ENCODE measurements at places on chromosomes 1 and 21.

DNA sequence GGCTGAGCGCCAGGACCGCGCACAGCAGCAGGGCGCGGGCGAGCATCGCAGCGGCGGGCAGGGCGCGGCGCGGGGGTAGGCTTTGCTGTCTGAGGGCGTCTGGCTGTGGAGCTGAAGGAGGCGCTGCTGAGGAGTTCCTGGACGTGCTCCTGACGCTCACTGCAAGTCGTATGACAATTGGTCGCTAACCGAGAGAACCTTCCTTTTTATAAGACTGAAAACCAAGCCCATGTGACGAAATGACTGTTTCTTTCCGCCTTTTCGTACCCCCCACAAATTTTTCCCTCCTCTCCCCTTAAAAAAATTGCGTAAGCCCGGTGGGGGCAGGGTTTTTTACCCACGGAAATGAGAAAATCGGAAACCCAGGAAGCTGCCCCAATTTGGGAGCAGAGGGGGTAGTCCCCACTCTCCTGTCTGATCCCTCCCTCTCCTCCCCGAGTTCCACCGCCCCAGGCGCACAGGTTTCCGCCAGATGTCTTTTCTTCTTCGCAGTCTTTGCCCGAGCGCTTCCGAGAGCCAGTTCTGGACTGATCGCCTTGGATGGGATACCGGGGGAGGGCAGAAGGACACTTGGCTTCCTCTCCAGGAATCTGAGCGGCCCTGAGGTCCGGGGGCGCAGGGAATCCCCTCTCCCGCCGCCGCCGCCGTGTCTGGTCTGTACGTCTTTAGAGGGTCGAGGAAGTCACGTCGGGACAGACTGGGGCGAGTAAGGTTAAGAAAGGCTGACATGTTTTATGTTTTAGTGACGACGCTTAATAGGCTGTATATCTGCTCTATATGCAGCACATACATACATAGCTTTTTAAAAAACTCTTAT, at the start of gene PTGS2:
Gene PTGS2, minus strand, starts transcription at position 179 of the 817 bp plus-strand sequence. Its CDS starts 133 bp downstream, at position 46.
- H3K27ac ChIP-seq: no peak within 1 kb of the TSS
- H3K4me1 ChIP-seq: peaks cover 4% of the 10 kb centered on the region
- DNase-seq: peak; percentile 88
- peak within 1 kb of the TSS; percentile 61 for H3K4me3 ChIP-seq

DNA sequence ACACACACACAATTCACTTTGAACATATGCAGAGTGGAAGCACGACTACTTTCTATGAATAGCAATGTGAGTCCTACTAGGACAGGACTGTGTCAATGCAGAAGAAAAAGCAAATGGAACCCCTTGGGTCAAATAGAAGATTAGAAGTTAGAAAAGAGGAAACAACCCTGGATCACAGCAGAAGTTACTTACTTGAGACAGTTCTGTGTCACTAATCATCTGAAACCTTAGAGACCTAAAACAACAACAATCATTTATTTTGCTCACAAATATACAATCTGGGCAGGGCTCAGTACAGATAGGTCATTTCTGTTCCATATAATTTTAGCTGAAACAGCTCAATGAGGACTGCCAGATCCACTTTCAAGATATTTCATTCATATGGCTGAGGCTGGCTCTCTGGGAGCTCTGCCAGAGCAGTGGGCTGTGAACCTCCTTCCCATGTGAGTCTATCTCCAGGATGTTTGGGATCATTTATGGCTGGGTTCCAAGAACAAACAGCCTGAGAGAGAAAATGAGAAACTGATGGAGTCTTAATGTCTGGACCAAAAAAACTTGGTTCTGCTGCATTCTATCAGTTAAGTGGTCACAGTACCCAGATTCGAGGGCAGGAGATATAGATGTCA, 42.5 kb upstream of the IL10 start:
- no peaks in the 10 kb centered on the region for H3K27me3 ChIP-seq
- H3K27ac ChIP-seq: no peak overlapping the region
- DNase-seq: no peak

DNA sequence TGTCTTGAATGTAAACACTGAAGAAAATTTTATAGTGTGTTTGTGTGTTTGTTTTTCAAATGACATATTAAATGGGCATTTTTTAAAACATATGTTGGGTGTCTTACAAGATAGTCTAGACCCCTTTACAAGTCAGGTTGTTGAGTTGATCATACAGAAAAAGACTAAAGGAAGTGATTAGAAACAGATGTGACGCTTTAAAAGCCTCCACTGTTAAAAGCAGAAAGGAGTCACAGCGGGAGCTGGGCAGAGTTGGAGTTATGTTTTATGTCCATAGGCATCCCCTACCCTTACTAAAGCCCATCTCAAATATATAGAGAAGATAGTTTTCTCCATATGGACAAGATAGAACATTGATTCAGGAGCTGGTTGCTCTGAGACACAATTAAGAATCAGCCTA, 393.9 kb downstream of the PLPP3 start:
- peaks cover 54% of the 10 kb centered on the region for H3K4me1 ChIP-seq
- DNase-seq: peak; percentile 29
- H3K27ac ChIP-seq: no peak overlapping the region
- no peaks in the 10 kb centered on the region for H3K27me3 ChIP-seq
- H3K36me3 ChIP-seq: no peaks in the 10 kb centered on the region
- H3K4me3 ChIP-seq: no peak overlapping the region

DNA sequence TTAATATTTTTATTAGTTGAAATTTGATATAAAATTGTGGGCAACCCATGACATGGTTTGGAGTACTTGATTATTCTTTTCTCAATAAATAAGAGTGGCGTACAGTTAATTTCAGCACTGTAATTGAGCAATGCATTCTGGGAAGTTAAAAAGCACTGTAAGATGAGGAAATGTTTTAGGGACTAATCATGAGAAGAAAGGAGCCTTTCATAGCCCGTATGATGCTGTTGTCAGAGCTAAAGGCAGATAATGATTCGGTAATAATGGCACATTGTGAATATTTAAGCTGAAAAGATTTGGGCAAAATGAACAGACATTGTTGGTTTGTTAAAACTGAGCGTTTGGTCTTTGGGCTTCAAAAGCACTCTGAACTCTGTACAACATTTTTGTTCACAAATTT, 139.3 kb downstream of the NFIA start:
- H3K27ac ChIP-seq: no peak overlapping the region
- DNase-seq: no peak
- H3K27me3 ChIP-seq: no peaks in the 10 kb centered on the region
- H3K4me3 ChIP-seq: no peak overlapping the region
- peaks cover 12% of the 10 kb centered on the region for H3K4me1 ChIP-seq

- H3K27ac ChIP-seq: no peak overlapping the region
- no peak for DNase-seq
- no peak overlapping the region for H3K4me3 ChIP-seq
- H3K27me3 ChIP-seq: no peaks in the 10 kb centered on the region
Observed at GRCh38 chr21:45130324-45130774, 56.0 kb downstream of the ADARB1 start.

DNA sequence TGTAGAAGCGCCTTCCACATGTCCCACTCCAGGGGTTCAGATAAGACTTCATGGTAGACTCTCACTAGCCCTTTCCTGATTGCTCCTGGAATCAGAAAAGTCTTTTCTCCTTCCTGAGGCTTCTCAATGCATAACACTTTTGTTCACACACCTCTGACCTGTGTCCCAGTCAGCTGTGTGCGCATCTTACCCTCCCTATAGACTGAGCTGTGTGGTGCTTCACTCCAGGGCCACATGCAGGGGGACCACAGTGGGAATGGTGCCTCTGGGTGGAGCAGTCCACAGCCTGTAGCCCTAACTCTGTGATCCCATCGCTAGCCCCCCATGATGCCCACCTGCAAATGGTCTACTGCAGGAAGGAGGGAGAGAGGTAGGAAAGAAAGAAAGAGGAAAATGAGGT, 84.0 kb upstream of the TLR5 start:
- no peak overlapping the region for H3K27ac ChIP-seq
- DNase-seq: no peak
- H3K36me3 ChIP-seq: no peaks in the 10 kb centered on the region
- H3K4me3 ChIP-seq: no peak overlapping the region

DNA sequence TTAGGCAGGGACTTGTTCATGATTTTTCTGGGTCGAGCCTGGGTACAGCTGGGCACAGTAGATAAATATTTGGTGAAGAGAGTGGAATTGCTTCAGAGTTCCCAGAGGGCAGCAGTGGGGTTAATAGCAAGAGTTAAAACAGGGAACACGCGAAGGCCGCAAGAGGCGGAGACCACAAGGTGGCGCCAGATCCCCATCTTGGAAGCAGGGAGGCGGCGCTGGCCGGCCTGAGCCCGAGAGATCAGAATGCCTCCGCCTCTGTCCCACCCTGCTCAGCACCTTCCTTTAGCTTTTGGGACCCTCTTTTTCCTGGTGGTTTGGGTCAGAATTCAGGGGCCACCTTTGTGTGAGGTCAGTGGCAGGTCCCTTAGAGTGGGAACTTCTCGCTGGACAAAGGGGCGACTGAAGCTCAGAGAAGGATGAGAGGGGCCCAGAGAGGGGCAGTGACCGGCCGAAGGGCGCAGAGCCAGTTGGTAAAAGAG, 6.5 kb upstream of the PADI2 start:
- DNase-seq: peak; percentile 94
- H3K4me3 ChIP-seq: no peak overlapping the region
- no peaks in the 10 kb centered on the region for H3K27me3 ChIP-seq
- peaks cover 11% of the 10 kb centered on the region for H3K4me1 ChIP-seq

GRCh38 chr1:53391982-53392381, 64.1 kb upstream of the LRP8 start:
- H3K4me1 ChIP-seq: peaks cover 8% of the 10 kb centered on the region
- H3K27ac ChIP-seq: no peak overlapping the region
- no peaks in the 10 kb centered on the region for H3K27me3 ChIP-seq
- H3K4me3 ChIP-seq: no peak overlapping the region

GRCh38 chr1:57091642-57092041, 125.8 kb upstream of the C8B start:
- H3K27me3 ChIP-seq: no peaks in the 10 kb centered on the region
- H3K27ac ChIP-seq: no peak overlapping the region
- peaks cover 55% of the 10 kb centered on the region for H3K4me1 ChIP-seq
- DNase-seq: no peak

DNA sequence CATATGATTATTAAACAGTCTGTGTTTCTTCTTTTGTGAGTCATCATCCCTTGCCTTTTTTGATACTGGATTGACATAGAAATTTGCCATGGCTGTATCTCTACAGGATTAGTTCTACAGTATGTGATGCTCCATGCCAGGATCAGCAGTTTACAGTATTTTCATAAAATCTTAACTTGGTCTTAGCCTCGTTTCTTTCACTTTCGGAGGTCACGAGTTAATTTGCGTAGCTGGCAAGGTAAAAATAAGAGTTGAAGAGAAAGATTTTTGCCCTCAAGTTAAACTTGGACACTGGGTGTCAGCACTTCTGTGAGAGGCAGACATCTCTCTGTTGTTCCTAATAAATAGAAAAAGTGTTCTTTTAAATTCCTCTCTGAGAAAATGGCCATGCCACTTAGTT, 79.1 kb downstream of the CACNA1E start:
- no peaks in the 10 kb centered on the region for H3K36me3 ChIP-seq
- H3K4me1 ChIP-seq: no peaks in the 10 kb centered on the region
- no peaks in the 10 kb centered on the region for H3K27me3 ChIP-seq
- DNase-seq: no peak
- no peak overlapping the region for H3K27ac ChIP-seq
- no peak overlapping the region for H3K4me3 ChIP-seq

DNA sequence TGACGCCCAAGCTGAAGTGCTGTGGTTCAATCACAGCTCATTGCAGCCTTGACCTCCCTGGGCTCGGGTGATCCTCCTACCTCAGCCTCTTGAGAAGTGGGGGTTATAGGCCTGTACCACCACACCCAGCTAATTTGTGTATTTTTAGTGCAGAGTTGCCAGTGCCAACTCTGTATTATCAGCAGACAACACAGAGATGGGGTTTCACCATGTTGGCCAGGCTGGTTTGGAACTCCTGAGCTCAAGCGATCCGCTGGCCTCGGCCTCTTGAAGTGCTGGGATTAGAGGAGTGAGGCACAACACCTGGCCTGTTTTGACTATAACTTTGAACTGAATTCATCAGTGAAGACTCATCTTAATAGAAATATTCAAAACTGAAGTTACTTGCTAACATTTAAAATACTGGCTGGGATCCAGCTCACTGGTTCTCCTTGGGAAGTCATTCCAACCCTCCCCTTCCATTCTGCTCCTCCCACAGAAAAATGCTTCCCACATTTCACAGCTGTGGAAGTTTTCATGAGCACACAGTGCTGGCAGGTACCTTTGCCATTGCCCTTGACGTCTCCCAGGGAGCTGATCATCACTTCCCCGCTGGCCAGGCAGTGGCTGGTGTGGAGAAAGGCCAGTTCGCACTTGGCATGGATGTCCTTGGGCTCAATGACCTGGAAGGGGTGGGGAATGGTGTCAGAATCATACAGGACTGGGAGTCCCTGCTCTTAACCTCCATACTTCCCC, 4.7 kb downstream of the SELENBP1 start:
- no peak overlapping the region for H3K27ac ChIP-seq
- no peaks in the 10 kb centered on the region for H3K36me3 ChIP-seq
- no peak overlapping the region for H3K4me3 ChIP-seq
- H3K4me1 ChIP-seq: peaks cover 19% of the 10 kb centered on the region
- H3K27me3 ChIP-seq: no peaks in the 10 kb centered on the region

DNA sequence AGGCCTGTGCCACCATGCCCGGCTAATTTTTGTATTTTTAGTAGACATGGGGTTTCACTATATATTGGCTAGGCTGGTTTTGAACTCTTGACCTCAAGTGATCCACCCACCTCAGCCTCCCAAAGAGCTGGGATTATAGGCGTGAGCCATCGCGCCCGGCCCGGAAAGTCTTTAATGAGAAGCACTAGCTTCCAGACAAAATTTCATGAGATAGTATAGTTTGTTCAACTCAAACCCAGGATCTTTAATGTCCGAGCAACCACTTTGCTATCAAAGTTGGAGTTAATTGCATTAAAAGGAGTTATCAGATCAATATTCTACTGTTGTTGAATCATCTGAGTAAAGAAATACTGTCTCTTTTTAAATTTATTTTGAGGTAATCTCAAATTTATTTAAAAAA, 4.8 kb downstream of the TSNAX start:
- no peak overlapping the region for H3K27ac ChIP-seq
- no peaks in the 10 kb centered on the region for H3K27me3 ChIP-seq
- H3K4me1 ChIP-seq: peaks cover 9% of the 10 kb centered on the region
- DNase-seq: no peak
- H3K4me3 ChIP-seq: no peak overlapping the region

GRCh38 chr1:40936931-40937339, 42.6 kb upstream of the CTPS1 start:
- no peaks in the 10 kb centered on the region for H3K27me3 ChIP-seq
- no peak overlapping the region for H3K27ac ChIP-seq
- H3K36me3 ChIP-seq: no peaks in the 10 kb centered on the region
- H3K4me3 ChIP-seq: no peak overlapping the region

GRCh38 chr1:162633081-162633762, 958 bp downstream of the DDR2 start:
- H3K36me3 ChIP-seq: no peaks in the 10 kb centered on the region
- no peak overlapping the region for H3K27ac ChIP-seq
- H3K4me3 ChIP-seq: no peak overlapping the region
- no peak for DNase-seq
- H3K27me3 ChIP-seq: no peaks in the 10 kb centered on the region
- H3K4me1 ChIP-seq: no peaks in the 10 kb centered on the region

Measured in neural progenitor cell (in vitro differentiated cells).